ENCODE measurements at places on chromosomes 3 and 15.

- DNase-seq = no peak
Observed at GRCh38 chr3:188322135-188322887, 168.4 kb downstream of the LPP start.

- no peak for DNase-seq
Observed at GRCh38 chr3:153601374-153601853, 439.4 kb downstream of the RAP2B start.

DNA sequence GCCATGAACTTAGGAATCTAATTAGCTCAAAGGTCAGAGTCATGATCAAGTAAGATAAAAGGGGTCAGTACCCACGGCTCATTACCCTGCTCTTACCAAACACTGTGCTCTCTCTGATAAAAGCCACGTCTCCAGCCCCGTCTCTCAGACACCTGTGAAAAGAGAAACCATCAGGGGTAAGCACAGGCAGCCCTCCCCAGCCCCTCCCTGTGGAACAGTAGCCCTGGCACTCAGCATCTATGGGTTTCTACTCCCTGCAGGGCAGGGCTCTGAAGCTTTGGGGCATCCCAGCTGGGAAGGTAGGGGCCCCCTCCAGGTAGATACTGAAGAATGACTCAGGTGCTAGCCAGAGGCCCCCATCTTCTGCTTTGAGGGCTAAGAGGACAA is 10.5 kb downstream of the LTF start:
- no peak for DNase-seq

GRCh38 chr3:99923873-99924272 is 106.2 kb downstream of the CMSS1 start:
- no peak for DNase-seq

- DNase-seq = no peak
Observed at GRCh38 chr3:111073218-111073617, 1.6 kb downstream of the NECTIN3 start.

DNA sequence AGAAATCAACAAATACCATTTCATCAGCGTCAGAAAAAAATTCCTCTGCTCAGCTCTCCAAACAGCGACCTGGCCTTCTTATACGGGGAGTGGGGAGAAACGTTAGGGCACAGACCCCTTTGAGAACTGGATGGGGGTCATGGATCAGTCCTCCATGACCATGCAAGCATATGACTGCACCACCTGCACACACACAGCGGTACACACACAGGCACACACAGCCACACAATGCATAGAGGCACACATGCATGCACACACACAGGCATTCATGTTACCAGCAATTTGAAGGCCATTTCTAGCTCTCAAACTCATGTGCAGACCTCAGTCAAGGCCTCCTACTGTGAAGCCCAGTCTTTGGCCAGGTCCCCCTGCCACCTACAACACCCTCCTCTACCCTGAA is 50.2 kb downstream of the SLC41A3 start:
- DNase-seq = no peak

DNA sequence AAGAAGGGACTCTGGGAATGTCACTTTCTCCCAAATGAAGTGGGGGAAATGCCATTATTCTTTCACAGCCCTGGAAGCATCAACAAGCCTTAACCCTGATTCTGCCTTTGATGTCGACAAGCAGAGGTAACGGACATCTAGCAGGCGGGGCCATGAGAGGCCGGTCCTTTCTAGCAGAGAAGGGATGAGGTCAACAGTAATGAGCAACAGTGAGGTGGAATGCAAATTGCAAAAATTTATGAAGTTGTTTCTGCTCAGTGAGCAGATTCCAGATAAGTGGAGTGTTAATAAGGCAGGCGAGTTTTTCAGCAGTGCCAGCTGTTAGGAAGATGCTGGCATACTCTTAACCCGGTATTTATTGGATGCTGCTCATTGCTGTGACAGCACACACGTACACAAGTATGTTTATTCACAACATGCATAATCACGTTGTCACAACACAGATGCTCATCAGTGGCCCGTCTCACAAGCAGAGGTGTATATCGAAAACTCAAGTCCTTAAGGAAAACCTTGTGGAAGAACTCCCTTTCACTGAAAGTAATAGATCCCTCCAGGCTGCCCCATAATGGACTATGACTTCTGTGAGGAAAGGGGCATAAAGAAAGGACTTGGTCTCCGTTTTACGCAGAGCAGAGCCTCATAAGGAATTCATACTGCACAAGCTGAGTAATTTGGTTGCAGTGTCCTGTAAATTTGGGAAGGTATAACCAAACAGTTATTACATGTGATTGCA is 329.0 kb downstream of the IGSF11 start:
- DNase-seq = no peak

GRCh38 chr15:87740655-87741344 is 515.7 kb downstream of the NTRK3 start:
- no peak for DNase-seq

GRCh38 chr15:96969732-96970710 is 639.5 kb downstream of the NR2F2 start:
- DNase-seq = no peak

GRCh38 chr3:129004639-129005295 is 3.7 kb downstream of the EFCC1 start:
- DNase-seq = no peak

DNA sequence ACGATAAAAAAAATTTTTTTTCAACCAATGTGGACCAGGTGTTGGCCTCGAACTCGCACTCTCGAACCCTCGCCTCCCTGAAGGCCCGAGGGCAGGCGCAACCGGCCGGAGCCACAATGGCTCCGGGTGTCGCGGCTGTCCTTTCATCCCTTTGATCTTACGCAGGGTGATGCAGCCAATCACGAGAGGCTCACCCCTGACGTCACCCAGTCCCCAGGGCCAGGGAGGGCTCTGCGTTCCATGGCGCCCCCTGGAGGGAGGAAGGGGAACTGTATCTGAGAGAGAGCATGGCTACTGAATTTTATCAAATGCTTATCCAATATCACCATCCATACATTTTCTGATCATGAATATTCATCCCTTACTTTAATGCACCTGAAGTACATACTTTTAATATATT is 15.4 kb upstream of the GMNC start:
- no peak for DNase-seq

DNA sequence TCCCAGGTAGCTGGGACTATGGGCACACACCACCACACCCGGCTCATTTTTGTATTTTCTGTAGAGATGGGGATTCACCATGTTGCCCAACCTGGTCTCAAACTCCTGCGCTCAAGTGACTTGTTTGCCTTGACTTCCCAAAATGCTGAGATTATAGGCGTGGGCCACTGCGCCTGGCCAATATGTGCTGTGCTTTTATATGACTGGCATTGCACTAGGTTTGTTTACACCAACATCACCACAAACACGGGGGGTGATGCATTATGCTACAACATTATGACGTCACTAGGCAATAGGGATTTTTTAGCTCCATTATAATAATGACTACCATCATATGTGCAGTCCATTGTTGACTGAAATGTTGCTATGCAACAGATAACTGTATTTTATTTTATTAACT is 6.9 kb downstream of the APH1B start:
- DNase-seq = no peak

DNA sequence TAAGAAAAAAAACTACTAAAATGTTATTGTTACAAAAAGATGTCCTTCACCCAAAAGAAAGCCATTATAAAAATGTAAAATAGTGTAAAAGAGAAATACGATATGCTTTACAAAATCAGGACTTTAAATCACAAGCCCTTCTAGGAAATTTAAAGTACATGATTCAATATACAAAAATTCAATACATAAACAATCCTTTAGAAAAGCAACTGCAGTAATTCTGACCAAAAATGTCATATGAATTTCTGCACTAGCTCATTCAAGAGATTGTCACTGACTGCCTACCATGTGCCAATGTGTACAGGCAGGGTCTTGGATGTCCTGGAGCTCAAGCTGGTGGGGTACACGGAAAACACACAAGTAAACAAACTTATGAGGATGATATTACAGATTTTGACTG is 2.5 kb downstream of the MORC1 start:
- no peak for DNase-seq

GRCh38 chr3:99659032-99659431 is 20.6 kb downstream of the COL8A1 start:
- DNase-seq = no peak

DNA sequence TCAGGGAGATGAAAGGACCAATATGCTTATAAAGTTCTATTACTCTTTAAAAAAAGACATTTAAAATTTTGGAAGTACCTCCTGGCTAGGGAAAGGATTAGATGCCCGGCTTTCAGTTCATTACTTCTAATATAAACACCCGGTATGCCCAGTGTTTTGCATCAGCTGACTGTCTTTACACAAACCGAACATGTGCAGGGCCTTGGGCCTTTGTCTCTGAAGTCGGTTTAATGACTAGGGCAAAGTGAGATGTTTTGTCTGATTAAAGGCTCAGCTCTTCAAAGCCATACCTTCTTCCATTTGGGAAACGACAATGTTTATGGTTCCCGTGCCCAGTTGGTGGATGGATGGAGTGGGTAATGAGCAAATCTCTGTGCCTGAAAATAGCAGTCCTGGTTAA is 179.3 kb upstream of the LRTM1 start:
- no peak for DNase-seq

DNA sequence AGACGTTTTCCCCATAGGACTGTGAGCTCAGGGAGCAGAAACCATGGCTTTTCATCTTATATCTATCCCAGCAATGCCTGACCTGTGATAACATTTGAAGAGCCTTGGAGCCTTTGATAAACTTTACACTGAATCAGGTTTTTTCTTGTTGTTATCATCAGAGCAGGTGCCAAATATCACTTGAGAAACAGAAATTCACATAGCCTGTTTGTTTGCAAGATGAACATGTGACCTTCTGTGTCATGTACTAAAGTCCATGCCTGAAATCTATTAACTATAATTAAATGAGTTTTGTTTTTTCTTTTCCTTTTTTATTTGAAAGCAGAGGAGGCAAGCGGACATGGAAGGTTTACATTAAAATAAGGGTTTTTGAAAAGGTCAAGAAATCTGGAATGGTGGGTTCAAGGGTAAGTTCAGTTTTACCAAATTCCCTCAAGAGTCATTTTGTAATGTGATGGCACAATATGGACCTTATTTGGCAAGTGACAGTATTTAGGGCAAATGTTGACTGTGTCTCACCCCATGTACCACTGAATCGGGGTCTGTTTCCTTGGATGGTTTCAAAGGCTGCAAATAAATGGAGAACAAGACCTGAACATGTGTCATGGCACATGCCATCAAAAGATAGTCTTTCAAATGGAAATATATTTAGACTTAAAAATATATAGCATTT is 90.7 kb downstream of the NEK10 start:
- no peak for DNase-seq

GRCh38 chr3:88105325-88105724 is 44.4 kb upstream of the C3orf38 start:
- no peak for DNase-seq

DNA sequence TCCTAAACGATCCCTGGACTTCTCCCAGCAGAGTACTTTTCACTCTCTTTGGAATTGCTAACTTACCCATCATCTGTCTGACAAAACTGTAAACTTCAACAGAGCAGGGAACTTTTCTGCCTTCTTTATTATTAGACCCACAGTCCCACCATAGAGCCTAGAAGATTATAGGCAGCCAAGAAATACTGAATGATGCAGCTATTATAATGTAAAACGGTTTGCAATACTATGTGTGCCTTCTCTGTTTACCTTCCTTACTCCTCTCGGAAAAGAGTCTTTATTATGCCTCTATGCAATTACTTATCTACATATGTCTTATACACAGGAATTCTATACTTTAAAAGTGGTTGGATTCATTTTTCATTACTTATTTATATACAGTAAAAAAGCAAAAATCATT is 36.0 kb downstream of the SHQ1 start:
- no peak for DNase-seq

GRCh38 chr15:31301673-31301990 is 25.0 kb upstream of the KLF13 start:
- DNase-seq = no peak

- no peak for DNase-seq
Observed at GRCh38 chr15:67023517-67024313, 41.7 kb upstream of the SMAD3 start.

GRCh38 chr3:94272016-94272415 is 209.2 kb downstream of the NSUN3 start:
- no peak for DNase-seq

GRCh38 chr15:84940399-84940798 is 41.3 kb upstream of the PDE8A start:
- no peak for DNase-seq

- DNase-seq = no peak
Observed at GRCh38 chr15:38271895-38272294, 19.3 kb downstream of the SPRED1 start.

DNA sequence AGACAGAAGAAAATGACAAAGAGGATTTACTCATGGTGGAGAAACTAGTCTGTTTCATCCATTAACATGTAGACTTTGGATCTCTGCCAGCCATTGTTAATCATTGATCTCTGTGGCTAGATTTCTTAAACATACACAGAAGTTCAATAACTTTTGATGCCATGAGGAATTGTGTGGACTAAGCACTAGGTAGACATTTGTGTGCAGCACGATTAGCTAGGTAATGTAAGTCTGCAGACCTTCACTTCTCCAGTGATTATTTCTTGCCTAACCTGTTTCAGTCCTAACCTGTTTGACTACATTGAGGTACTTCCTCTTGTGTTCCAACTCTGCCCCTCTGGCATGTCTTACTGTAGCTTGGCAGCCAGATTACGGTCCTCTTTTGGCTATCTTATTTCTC is 928.5 kb upstream of the ROBO1 start:
- DNase-seq = no peak

GRCh38 chr15:46265664-46266347 is 631.0 kb downstream of the SQOR start:
- DNase-seq = no peak

GRCh38 chr3:100033903-100034471 is 80.3 kb downstream of the FILIP1L start:
- no peak for DNase-seq

DNA sequence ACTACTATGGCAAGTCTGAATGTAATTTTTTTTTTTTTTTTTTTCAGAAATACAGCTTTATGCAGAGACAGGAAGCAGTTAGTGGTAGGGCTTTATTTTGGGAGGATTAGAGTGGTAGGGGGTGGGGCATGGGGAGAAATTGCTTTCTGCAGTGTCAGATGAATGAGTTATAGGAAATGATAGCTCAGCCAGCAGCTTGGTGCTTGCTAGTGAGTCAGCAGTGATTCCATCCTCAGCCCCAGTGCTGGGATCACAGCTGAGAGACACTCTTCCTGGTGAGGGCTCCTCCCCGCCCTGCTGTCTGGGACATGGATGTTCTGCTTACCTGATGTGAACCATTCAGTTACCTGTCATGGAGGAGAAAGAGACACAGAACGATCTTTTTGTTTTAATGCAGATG is 39.6 kb downstream of the SEMA6D start:
- no peak for DNase-seq

DNA sequence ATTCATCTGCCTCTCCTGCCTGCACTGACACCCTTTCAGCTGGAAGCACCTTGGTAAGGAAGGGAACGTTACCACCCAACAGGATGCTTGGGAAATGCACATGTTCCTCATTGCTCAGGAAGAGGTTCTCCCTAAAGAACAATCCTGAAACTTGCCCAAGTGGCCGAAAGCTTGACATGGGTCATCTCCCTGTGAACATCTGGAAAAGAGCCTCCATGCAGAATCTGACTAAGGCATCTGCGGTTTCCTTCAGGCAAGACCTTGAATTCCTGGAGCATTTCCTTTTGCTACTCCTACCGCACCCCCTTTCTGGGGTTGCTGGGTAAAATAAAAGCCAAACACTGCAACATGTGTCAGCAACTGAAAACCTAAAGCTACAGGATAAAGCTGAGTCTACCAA is 68.7 kb upstream of the SNRK start:
- no peak for DNase-seq

GRCh38 chr3:69143612-69144011 is 21.2 kb upstream of the LMOD3 start:
- DNase-seq = no peak
